GM12892 (cell line): ENCODE measurements at places on chromosomes 16 and 17.

- DNase-seq = no peak
These were observed 104.3 kb downstream of the PHKB start for GRCh38 chr16:47565454-47565853.

- DNase-seq = no peak
These were observed 41.3 kb upstream of the ACSF3 start for GRCh38 chr16:89052191-89052889.

- DNase-seq = peak; percentile 63
These were observed 9.9 kb downstream of the CMTM2 start for GRCh38 chr16:66588981-66589713.

DNA sequence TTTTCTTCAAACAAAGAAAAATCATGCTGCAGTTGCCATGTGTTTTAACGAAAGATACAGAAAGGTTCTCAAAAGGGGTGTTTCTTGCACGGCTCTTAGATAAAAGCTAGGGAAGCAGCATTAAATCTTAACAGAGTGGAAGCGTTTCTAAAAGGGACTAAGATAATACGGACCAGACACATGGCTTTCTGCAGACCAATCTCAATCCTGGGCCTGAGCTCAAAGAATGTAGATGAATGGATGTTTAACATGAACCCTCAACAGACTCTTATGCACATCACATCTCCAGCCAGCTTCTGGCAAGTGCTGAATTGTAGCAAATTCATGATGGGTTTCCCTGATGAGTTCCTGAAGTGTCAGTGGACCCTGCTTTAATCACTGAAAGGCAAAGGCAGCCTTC, 80.2 kb upstream of the COX10 start:
- DNase-seq = no peak

- DNase-seq = no peak
These were observed 11.4 kb upstream of the HOXB9 start for GRCh38 chr17:48637323-48638260.
